ENCODE measurements at places on chromosomes 2 and 18.

DNA sequence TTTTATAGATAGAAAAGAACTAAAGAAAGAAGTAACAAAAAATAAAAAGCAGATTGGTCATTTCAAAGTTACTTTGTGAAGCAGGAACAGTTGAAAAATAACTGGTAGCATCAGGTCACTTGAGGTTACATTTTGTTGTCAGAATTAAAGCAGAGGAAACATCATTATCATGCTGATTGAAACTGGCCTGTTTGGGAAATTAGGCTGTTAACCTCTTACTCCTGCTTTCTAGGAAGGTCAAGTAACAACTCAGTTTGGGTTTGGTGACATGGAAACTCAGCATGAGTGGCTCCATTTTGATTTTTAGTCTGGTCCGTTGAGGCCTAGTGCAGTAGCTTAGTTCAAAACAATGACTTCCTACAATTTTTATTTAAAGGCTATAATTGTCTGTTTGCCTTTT, 1383.5 kb downstream of the DPP10 start:
- DNase-seq: no peak

DNA sequence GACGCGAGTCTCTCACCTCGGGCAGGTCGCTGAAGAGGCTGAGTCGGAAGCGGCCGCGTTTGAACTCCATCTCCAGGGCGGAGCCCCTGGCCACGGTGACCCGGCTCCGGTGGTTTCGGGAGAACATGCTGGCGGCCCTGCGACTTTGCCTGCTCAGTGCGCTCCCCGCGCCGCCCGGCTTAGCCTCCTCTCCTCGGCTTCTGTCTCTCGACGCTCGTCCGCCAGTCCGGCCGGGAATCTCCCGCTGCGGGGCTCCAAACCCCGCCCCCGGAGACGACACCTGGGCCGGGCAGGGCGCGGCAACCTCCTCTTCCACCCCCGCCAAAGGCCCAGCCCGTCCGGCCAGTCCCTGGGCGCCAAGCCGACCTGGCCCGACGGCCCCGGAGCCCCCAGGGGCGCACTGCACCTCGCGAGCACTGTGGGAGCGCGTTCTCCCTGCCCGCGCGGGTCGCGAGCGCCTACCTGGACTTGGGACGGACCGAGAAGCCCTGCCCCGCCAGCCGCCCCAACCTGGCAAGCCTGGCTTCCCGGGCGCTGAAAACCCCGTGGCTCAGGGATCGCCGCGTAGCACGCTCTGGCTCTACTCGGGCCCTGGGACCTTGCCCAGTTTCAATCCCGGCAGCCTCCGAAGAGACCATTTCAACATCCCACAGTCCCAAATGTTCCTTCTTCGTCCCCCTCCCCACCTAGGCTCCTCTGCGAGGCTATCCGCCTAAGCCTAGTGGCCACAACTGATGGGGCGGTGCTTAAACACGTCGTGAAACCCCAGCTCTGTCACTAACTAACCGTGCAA, at the start of gene RTKN:
Gene RTKN (minus strand): TSS at position 248 of the 793 bp plus-strand sequence. CDS start 121 bp downstream, at position 127.
- peak; percentile 63 for DNase-seq

GRCh38 chr18:28684746-28685355, 507.9 kb upstream of the CDH2 start:
- no peak for DNase-seq

- DNase-seq: no peak
These were observed 89.4 kb downstream of the PRKRA start for GRCh38 chr2:178361588-178361987.

DNA sequence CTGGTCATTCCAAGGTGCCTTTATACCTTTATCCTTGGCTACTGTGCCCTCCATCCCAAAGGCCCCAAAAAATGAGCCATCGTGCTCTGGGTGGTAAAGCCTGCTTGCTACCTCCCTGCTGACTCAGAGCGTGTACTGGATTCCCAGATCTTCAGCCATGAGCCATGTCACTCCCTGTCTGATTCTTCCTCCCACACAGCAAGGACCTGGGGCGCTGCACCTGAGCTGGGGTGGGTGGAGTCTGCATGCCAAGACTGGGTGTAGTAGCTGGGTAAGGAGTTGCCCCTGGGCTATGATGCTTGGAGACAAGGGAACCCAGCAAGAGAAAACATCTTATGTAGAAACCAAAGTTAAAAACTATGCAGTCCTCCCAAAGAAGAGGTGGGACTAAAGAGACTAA, 37.2 kb upstream of the APCDD1 start:
- DNase-seq: no peak

DNA sequence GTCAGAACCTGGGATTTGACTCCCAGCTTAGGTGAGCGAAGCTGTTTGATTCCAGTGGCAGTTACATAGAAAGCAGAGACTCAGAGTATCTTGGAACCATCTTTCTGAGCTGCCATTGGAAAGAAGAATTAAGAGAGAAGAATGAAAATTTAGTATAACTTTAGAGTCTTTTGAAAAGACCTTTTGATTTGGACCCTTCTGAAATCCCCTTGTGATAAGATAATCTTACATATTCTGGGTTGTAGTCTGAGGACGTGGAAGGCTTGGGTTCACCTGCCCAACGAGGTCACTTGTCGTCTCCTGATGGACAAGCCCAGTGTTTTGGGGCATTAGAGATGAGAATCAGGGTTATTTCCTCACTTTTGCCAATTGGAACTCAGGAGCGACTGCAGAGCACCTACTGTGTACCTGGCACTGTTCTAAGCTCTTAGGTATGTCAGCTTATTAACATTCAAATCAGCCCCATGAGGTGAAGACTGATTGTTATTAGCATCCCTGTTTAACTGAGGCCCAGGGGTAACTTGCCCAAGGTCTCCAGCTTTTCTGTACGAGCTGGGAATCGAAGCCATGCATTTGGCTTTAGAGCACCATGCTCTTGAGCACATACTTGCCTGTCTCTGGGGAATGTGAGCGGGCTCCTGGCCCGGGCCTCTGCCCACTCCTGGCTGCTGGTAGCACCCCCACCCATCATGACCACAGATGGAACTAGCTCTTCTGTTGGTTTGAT, 2.9 kb downstream of the HK2 start:
- no peak for DNase-seq

- DNase-seq: peak; percentile 94
These were observed 10.6 kb upstream of the HOXD4 start for GRCh38 chr2:176140513-176141317.

DNA sequence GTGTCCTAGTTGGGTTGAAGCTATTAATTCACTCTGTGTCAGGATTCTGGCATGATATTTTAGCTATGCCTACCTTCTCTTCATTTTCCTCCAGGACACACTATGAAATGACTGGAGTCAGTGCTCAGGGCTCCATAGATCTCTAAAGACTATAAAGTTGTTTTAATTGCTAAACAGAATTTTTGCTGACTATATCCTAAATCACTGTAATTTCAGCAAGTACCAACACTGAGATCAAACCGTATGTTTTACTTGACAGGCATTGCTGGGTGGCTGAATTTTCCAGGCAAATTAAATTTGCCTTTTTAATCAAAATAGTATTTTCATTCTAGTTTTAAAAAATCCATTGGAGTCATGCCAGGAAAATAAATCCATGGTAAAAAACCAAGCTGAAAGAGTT, 138.1 kb downstream of the LRP1B start:
- DNase-seq: no peak

- DNase-seq: no peak
These were observed 309.0 kb upstream of the GULP1 start for GRCh38 chr2:187982668-187983067.

DNA sequence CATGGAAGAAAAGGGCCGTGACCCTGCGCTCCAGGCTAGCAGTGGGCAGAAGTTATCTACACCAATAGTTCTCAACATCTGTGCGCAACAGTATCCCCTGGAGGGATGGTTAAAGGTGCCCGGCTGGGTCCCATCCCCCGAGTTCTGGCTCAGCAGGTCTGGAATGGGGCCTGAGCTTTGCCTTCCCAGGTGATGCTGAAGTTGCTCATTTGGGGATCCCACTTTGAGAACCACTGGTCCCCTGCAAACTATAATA, 31.1 kb downstream of the DNMT3A start:
- no peak for DNase-seq

DNA sequence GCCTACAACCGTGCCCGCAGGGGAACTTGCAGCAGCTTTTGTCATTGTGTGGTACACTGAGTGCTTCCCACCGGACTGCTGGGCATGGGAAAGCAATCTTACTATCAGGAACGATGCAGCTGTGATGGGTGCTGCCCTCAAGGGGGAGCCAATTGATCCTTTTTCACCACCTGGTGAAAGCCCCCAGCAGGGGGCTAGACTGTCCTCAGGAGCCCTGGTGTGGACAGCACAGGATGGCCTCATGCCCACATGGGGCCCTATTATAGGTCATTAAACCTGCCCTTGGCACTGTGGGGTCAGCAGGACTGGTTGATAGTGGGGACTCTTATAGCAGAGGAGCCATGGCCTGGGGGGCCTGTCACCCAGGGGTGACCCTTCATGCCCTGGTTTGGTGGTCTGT, 172.2 kb downstream of the GLI2 start:
- no peak for DNase-seq

DNA sequence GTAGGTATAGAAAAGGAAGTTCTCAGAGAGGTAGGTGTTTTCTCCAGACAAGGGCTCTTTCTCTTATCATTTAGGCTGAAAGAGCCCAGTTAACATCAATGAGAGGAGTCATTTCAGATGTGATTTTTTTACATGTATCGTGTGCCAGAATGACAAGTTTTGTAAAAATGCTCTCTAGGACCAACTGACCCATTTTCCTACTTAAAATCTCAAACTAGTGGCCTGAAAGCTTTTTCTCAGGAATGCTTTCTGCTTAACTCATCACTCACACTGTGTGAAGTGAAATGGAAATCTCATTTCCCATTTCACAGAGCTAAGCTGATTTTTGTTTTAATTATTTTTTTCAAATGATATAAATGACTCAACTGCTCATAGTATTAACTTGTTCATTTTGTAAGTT, 128.7 kb upstream of the CYP26B1 start:
- no peak for DNase-seq

DNA sequence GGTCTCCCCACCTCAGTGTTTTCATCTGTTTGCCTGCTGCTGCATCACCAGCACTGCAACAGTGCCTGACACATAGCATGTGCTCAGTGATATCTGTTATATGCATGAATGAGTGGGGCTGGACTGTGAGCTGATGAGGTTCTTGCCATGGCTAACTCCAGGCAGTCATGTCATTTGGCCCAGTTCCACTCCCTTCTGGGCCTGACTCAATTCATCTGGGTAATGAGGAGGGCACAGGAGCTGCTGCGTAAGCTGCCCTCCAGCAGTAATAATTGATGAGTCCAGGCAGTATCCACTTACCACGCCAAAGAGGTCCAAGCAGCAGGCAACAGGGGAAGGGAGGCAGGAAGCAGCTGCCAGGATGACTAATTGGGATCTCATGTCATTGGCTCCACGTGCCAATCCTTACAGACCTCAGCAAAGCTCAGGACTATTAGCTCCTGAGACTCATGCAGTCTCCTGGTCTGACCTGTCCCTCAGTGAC, 34.1 kb upstream of the MAT2A start:
- peak; percentile 61 for DNase-seq

DNA sequence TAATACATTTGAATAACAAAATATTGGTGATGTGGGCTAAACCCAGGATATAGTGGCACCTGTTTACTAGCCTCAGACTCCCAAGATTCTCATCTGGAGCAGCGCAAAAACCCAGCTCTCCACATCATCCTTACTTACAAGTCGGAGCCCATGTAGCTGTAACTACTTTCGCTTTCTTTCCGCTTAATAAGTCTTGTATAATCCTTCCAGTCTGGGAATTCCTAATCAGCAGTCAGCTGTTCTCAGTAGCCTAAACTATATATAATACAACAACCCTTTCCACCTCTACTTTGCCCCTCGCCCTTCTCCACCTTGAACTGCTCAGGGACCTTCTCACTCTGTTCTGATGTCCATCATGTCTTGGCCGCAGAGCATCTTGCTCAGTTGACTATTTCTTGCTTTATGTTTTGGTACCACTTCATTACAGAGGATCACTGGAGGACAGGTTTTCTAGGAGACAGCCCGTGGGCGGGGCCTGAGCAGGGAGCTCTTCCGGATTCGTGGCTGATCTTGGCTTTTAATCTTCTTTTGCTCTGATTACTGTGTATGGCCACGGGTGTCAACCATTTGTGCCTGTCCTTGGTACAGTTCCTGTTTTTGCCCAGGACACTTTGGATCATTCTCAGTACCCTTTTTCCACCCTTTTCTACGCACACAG, 119.9 kb upstream of the SERTAD2 start:
- DNase-seq: no peak

DNA sequence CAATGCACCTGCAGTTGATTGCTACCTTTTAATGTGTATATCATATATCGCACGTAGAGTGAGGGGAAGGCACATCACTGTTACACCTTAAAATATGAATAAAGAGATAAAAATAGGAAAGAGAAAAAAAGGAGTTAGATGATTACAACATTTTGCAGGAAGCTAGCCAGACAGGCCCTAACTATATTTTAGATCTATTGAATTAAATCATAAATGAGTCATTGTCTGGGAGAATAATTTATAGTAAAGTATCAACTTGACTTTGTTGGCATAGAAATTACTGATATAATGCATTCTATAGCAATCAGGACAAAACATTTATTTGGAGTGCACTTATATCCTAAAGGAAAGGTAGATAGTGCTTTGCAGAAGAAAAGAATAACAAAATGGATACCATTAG, 384.9 kb upstream of the NXPH2 start:
- DNase-seq: no peak

DNA sequence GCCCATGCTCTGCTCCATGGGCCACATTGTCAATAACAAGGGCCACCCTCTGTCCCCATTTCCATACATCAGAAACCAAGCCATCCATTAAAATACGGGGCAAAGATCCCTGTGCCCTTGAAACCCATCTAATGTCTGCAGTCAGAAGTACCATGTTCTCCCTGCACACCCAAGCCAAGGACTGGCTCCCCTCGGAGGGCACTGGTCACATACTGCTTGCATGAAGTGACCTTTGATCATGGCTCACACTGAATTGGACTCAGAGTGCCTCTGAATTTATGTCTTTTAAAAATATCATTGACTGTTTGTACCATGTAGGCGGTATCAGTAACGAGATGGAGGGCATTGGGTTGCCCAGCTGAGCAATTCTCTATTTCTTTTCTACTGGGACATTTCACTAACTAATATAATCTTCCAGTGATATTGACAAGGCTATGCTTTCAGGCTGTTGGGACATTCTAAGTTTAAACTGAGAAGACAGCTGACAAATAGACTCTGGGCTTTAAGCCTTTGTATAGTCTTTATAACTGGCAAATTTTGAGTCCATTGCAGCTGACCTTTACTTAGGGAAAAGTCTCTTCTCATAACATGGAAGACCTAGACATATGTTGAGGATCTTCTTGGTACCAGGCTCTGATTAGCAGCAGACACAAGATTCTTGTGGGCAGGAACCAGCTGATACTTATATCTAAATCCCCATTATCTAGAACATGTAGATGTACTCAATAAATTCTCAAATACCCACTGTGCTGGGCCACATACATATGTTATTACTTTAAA, 214.3 kb downstream of the MYCN start:
- peak; percentile 0 for DNase-seq

DNA sequence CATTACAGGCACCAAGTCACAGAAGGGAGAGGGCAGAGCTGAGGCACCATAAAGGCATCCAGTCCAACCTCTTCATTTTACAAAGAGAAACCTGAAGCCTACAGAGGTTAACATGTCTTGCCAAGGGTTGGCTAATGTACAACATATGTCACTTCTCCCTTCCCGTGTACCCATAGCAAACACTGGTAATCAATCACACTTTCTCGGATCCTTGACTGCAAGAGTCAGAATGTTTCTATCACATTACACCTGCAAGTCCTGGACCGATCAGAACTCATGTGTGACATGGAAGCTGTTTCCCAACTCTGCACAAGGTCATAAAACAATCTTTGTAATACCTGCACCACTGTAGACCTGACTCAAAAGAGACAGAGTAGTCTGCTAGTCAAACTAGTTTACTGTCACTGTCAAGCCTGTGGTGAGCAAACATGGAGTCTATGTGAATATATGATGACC, 6.0 kb downstream of the ANKRD44 start:
- DNase-seq: no peak

- no peak for DNase-seq
These were observed 143.1 kb downstream of the FHOD3 start for GRCh38 chr18:36440614-36441013.
